AG20443 (cell line): ENCODE measurements at places on chromosomes 13 and 19.
A peak's percentile ranks its signal among the peaks of the same experiment; 100 is the strongest.

- DNase-seq: no peak
These were observed 808.0 kb upstream of the PRR20A start for GRCh38 chr13:56332671-56333070.

GRCh38 chr13:38265132-38265497, 84.5 kb upstream of the UFM1 start:
- DNase-seq: no peak

- DNase-seq: no peak
These were observed 142.0 kb upstream of the TSHZ3 start for GRCh38 chr19:31491242-31491641.

DNA sequence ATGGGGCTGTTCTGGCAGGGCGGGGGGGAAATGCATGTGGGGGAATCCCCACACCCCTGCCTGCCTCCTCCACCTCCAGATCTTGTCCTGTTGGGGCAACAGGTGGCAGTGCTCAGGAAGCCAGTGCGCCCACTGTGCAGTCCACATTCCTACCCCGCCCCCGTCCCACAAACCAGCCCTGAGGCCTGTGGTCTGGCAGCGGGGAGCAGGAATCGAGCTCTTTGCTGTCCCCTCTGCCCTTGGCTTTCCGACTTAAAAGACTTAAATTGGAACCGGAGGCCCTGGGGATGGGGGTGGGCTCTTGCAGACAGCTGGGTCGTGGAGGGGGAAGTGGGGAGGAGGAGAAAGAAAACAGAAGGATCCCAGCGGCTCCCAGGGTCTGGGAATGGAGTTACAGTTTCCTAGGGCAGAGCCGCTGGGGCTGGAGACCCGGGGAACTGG, 4.3 kb downstream of the NANOS3 start:
- DNase-seq: no peak

- DNase-seq: no peak
These were observed 7.1 kb upstream of the ELOF1 start for GRCh38 chr19:11566164-11566563.

DNA sequence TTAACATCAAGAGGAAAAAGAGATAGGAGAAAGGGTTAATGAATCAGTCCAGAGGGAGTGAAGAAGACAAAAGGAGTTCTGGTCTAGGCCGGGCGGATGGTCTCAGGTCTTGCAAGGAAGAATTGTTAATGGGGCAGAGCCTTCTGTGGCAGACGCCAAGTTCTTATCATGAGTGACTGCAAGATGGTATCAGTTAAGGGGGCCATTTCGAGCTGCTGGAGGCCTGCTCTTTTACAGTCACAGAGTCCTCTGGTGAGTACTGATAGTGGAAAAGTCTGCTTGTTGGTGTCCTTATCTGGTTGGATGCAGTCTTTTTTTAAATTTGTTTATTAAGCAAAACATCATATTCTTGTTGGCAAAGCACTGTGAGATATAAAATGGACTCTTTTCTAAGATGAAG, 590.9 kb upstream of the SGCG start:
- no peak for DNase-seq

GRCh38 chr13:23580684-23581060, 10.5 kb downstream of the TNFRSF19 start:
- no peak for DNase-seq

DNA sequence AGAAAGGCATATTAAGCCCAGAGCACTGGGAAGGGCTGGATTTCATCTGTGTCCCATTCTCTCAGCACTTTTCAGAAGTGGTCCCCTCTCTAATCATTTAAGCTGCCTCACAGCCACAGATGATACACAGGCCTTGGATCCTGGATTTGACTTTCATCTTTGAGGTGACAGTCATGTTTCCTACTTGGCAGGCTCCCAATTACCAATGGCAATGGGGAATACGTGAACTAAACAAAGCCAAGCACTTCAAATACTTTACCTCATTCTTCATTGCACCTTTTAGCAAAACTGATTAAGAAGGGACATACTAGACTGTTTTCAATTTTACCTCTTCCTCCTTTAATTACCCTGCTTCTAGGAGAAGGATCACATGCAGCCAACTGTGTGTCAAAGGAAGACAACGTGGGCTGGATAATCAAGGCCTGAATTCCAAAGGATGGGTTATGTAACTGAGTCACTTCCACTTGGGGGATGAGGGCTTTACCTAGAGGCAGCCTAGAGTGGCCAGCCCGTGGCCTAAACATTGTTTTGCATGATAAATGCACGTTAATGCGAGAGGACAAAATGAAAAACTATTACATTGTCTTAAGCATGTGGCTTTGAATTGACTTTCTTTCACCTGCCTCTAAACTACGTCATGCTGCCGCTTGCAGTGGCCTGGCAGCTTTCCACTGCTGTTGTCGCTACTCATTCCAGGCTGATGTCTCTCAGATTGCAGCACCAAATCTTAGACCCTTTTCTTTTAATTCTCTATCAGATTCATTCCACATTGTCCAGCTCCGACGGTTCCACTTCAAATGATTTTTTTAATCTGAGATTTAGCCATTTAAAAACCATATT, 95.0 kb downstream of the KCTD12 start:
- DNase-seq: no peak

- peak; percentile 88 for DNase-seq
These were observed 105.6 kb upstream of the SERP2 start for GRCh38 chr13:44267980-44268379.

GRCh38 chr13:30078059-30078458, 227.6 kb upstream of the UBL3 start:
- no peak for DNase-seq

DNA sequence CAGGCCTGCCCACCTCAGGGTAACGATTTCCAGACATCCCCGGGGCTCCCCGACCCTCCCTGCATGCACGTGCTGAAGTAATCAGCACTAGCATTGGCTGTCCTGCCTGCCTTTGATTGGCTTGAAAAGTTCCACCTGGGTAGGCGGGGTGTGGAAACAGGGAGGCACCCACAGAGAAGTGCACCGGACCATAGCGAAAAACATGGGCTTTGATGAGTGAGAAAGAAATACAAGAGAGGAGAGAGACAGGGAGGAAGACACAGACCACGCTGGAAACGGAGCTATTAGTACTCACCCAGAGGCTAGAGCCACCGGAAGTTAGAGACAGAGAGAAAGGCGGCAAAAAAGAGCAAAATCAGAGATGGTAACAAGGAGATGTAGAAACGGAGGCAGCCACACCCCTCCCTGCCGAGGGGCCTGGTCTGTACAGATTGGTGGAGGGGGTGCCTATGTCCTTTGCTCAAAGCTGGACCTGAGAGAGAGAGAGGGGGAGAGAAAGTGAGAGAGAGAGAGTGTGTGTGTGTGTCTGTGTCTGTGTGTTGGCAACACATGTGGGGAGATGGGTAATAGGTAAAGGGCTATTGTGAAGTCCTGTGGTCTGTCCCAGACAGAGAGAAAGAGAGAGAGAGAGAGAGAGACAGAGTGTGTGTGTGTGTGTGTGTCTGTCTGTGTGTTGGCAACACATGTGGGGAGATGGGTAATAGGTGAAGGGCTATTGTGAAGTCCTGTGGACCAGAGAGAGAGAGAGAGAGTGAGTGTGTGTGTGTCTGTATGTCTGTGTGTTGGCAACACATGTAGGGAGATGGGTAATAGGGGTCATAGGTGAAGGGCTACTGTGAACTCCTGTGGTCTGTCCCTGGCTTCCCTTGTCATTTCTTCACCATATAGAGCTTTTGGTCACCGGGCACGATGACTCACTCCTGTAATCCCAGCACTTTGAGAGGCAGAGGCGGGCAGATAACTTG, 2.9 kb downstream of the CGB3 start:
- no peak for DNase-seq

GRCh38 chr19:40331052-40331451, 17.1 kb downstream of the C19orf47 start:
- DNase-seq: no peak

GRCh38 chr19:35140207-35140961, 1.8 kb downstream of the FXYD1 start:
- no peak for DNase-seq

- DNase-seq: no peak
These were observed 216.0 kb downstream of the DNAJC15 start for GRCh38 chr13:43239275-43239840.

- no peak for DNase-seq
These were observed 170.5 kb downstream of the STK24 start for GRCh38 chr13:98406427-98406826.

DNA sequence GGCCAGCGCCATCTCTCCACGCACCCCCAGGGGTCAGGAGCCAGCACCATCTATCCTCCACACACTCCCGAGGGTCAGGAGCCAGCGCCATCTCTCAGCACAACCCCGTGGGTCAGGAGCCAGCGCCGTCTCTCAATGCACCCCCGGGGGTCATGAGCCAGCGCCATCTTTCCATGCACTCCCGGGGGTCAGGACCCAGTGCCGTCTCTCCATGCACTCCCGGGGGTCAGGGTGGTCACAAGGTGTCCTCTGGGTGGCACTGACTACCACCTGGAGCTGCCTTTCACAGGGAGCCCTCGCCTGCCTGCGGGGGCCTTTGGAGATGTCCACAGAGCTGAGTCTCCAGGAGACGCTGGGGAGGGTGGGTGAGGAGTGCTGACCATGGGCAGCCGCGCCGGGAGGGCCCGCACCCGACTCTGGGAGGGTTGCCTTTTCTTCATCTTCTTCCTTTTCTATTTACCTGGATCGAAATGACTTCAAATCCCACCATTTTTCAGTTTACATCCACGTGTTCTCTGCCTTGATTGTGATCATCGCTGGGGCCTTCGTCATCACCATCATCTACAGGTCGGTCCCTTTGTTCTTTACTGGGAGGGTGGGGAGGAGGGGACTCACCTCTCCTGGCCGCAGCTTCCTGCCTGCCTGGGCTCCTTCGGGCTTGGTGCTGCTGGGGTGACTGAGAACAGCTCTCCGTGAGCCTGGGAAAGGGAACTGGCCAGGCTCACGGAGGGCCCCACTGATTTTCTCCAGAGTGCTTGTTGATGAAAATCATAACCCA, 19.1 kb downstream of the TEX29 start:
- DNase-seq: peak; percentile 3

GRCh38 chr19:15292847-15293582, 39.3 kb downstream of the BRD4 start:
- no peak for DNase-seq

DNA sequence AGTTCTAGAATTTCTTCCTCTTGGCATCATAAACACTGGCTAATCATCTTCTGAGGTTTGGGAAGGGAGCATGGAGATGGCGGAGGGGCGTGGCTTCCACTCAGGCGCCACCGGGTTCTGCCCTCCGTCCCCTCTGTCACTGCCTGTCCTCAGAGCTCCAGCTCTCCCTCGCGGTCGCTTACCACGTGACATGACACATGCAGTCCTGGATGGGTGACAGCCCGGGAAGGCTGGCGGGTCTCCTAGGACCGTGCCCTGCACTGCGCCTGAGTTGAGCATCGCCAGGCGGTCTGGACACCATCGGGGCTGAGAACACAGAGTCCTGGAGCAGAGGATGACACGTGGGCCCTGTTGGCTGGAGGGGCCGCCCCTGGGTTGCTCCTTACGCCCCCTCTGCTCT, 123.3 kb downstream of the RAB20 start:
- DNase-seq: no peak

DNA sequence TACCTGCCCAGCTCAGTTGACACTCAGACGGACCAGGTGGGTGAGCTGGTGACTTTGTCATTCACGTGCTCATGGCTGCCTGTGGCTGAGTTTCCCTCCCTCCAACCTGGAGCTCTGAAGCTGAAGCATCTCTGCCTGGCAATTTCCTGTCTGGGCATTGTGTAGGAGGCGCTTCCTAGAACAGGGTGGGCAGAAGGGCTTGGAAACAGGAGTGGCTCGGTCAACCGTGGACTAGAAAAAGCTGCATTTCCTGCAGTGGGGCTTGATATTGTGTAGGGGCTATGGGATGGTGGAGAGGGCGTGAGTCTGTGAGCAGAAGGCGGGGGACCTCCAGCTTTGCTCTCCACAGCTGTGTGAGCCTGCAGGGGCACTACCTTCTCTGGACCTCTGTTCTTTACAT, 278.3 kb downstream of the TEX29 start:
- no peak for DNase-seq

GRCh38 chr19:38033658-38034491, 126.9 kb downstream of the SIPA1L3 start:
- DNase-seq: no peak

GRCh38 chr19:39558624-39559117, 18.7 kb upstream of the EID2 start:
- DNase-seq: no peak

DNA sequence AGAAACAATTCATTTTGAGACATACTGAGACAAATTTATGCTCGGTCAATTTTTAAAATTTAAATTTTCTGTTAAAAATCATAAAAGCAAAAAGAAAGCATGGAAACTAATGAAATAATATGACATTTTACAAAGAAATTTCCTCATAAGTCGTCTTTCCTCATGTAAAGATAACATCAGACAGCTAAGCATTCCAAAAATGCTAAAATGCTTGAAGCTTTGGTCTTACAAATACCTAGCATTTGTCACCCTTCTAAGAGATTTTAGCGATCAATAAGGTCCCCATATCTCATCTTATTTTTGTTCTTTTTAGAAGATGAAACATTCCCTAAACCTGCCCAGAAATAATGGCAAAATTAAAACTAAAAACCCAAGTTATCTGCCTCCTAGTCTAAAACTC, 68.5 kb upstream of the FREM2 start:
- no peak for DNase-seq

DNA sequence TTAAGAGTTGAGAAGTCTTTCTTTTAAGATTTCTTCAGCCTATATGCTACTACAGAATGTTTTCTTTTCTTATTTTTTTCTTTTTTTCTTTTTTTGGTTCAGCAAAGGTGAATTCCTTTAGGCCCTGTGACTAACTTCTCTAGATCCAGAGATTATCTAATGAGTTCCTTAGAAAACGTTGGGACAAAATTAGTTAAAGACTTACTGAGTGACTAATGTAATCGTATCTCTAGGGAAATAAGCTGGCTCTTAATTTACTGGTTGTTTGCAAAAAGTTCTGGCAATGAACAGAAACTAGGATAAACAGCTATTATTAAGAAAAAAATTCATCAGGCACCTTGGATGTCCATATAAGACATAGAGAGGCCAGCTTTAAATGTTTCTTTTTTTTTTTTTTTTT, 30.7 kb upstream of the CSNK1A1L start:
- no peak for DNase-seq

GRCh38 chr13:45109102-45109720, 11.1 kb upstream of the GTF2F2 start:
- DNase-seq: peak; percentile 20

- peak; percentile 70 for DNase-seq
These were observed 8.2 kb upstream of the MEIS3 start for GRCh38 chr19:47427241-47428176.

- DNase-seq: peak; percentile 78
These were observed 33.4 kb downstream of the ALG5 start for GRCh38 chr13:36965767-36966166.

DNA sequence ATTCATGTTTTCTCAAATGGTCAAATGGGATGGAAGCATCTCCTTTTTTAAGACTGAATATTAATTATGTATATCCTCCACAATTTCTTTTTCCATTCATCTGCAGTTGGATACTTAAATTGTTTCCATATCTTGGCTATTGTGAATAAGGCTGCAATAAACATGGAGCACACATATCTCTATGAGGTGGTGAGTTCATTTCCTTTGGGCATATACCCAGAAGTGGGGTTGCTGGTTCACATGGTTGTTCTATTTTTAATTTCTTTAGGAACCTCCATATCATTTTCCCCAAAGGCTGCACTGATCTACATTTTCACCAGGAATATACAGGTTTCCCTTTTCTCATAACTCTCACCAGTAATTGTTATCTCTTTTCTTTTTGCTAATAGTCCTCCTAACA, 566.3 kb downstream of the KCTD12 start:
- no peak for DNase-seq
